ENCODE measurements at places on chromosomes 11 and 22.

GRCh38 chr11:130964058-130964792 lies 47.9 kb upstream of the SNX19 start:
- no peak for DNase-seq

- no peak for DNase-seq
Measured at GRCh38 chr11:59616396-59616982, 915 bp upstream of the OSBP start.

DNA sequence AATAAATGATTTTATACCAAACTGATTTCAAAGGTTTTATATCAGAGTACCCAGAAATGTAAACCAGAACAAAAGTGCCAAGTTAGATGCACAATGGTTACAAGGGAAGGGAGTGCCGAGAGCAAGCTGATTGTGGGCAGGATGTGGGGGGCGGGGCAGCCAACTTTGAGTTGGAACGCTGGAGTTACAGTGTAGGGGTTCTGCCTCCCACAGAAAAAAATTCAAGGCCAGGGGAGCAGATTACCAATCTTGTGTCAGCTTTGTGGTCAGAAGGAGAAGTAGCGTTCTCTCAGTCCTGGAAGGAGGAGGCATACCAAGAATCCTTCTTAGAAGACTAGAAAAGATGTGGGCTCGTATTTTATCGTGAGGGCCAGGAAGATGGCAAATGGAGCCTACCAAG lies 15.9 kb upstream of the POU2AF2 start:
- no peak for DNase-seq

DNA sequence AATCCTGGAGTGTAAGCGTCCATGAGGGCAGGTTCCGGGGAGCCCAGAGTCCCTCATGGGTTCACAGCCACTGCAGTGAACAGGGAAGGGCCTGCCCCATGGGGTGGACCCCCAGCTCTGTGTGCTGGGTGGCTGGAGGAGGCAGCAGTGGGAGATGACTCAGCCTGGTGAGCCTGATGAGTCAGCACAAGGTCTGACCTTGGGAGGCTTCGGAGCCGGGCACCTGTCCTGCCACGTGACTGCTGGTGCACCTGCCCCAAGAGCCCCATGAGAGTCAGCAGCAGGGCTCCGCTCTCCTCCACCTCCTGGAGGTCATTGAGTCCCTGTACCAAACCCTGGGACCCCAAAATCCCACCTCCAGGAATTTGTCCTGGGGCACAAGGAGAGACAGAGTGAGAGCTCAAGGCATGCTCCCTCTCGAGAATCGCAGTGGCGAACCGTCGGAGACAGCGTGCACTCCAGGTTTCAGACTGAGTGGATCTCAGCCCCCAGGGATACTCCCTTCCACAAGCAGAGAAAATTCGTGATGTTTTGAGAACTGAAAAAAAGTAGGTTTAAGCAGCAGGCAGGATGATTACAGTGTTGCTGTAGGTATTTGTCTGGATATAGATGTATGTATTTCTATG lies 1221.7 kb downstream of the BRD1 start:
- no peak for DNase-seq

GRCh38 chr11:47289856-47290255 lies 19.9 kb downstream of the MADD start:
- DNase-seq = no peak

DNA sequence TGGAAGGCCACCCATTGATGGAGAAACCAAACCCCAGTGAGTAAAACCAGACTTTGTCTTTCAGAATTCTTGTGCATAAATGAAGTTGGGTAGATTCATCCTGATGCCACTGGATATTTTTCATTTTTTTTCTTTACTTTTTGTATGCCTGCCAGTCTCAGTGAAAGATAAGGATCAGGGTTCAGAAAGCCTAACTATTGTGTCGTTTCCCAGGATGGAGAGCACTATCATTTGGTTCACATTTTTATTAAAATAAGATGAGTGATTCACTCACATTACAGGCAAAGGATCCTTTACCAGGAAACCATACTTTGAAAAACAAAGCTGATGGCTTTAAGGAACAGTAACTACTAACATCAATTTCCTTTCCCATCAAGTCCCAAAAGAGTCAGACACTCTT lies 52.0 kb downstream of the ARFGAP2 start:
- DNase-seq = no peak

DNA sequence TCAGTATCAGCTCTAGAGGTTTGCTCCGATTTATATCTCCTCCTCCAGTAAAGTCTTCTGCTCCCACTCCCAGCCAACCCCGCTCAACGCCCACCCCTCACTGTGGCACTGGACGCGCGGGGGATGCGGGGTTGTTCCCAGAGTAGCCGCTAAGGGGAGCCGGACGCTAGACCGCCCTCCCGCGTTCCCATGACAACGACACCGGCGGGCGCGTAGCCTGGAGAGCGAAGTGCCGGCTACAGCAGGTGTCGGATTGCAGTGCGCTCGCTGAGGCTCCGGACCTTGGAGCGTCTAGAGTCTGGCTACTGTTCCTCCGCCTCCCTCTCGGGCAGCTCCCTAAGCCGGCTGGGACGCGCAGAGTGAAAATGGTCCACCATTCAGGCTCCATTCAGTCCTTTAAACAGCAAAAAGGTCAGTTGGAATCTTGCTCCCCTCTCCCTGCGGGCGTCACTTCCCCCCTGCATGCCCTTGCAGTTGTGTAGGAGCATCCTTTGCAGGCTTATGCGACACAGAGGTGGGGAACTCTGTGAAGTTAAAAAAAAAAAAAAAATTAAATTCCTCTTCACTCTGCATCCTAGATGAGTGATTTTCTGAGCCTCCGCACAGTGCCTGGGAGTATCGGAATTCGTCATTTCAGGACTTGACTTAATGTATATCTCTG lies at the start of gene ANO3:
ANO3 (plus strand) TSS at position 220 of the 661 bp plus-strand sequence; CDS start at position 366, 146 bp downstream.
- peak; percentile 70 for DNase-seq

GRCh38 chr11:132028380-132029240 lies 658.2 kb downstream of the NTM start:
- DNase-seq = peak; percentile 36

- DNase-seq = no peak
Measured at GRCh38 chr11:37972691-37973090, 1374.7 kb upstream of the RAG2 start.

- DNase-seq = no peak
Measured at GRCh38 chr11:86244063-86244521, 461 bp upstream of the EED start.

DNA sequence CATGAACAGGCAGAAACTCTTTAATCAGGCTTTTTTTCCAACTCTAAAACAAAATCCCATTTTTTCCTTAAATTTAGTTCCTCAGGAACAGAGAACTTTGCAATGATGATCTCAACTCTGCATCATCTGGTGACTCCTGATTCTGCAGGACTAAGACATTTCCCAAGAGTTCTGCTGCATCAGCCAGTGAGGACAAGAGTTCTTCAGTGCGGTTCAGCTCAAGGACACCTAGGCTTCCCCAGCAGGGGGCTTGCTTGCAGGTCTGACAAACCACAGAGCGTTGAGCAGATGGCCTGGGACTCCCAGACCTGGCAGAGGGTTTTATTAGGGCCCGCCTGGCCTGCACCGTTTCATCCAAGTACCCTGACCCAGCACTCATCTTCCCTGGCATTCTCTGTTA lies 6.4 kb downstream of the CDCA5 start:
- no peak for DNase-seq

DNA sequence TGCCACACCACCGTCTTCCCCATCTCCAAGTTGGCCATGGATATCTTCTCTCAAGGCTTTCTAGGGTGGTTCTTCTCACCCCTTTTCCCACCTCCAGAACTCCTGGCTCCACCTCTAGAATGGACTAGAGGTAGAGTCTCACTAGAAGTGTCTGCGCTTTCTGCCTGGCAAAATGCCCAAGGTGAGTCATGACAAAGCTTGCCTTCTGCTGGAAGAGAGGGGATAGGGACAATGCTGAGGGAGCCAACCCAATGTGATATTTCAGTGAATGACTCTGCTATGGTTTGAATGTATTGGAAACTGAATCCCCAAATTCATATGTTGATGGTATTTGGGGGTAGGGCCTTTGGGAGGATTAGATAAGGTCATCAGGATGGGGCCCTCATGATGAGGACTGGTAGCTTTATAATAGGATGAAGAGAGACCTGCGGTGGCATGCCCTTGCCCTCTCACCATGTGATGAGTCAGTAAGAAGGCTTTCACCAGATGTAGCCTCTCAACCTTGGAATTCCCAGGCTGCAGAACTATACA lies 4.1 kb upstream of the CD82 start:
- no peak for DNase-seq

DNA sequence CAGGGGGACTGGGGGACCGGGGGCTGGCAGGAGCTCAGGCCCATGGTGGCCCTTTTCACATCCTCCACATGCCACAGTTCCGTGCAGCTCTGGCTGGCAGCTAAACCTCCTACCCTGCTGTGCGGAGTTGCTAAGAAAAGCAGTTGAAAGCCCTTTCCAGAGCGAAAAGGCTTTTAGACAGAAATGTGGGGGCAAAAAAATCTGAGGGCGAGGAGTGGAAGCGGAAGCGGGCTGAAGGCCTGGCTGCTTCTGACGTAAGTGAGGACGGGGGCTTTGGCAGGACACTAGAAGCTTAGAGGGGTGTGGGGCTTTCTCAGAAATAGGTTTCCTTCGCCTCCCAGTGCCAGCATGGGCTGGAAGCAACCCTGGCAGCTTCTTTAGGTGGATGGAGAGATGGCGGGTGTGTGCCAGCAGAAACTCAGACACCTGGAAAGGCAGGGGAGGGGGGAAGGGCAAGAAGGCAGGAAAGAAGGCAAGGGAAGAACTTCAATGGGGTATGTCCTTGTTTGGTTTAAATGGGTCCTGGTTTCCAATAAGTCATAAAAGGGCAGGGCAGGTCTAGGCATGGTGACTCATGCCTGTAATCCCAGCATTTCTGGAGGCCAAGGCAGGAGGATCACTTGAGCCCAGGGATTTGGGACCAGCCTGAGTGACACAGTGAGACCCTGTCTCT lies 11.2 kb upstream of the DGKZ start:
- DNase-seq = no peak

DNA sequence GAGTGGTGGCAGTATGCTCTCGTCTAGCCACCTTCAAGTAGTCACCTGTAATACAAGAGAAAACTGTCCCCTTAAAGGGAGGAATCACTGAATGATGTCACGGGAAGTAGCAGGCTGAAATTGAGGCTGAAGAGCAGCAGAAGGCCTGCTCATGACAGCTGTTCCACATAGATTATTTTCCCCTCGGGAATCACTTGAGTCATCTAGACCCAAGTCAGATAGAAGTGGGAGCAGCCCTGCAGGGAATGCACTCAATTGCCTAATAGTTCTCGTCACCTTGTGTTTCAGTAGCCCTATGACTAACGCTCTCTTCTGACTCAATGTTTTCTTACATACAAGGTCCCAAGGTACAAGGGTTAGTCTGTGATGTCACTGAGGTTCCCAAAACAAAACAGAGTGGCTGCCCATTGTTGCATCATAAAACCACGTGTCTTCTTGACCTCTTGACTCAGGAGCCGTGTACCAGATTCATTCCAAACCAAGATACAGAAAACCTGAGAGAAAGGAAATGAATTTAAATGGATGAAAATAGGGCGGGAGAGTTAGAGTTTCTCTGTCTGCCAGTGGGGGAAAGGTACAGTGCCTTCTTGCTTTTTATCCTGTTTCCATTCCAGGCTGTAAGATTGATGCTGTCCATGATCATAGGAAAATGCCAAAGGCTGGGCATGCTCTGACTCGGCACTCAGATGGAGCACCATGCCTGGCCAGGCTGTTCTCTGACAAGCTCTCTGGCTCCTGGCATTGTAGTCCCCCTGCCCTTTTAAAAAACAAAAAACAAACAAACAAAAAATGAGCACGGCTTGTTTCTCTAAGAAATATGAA lies 21.6 kb upstream of the C11orf96 start:
- peak; percentile 97 for DNase-seq

GRCh38 chr22:41532908-41533825 lies 11.1 kb downstream of the POLR3H start:
- no peak for DNase-seq

Measured in fibroblast of skin of left quadriceps (primary cell).